ENCODE measurements at places on chromosomes 4 and X.

DNA sequence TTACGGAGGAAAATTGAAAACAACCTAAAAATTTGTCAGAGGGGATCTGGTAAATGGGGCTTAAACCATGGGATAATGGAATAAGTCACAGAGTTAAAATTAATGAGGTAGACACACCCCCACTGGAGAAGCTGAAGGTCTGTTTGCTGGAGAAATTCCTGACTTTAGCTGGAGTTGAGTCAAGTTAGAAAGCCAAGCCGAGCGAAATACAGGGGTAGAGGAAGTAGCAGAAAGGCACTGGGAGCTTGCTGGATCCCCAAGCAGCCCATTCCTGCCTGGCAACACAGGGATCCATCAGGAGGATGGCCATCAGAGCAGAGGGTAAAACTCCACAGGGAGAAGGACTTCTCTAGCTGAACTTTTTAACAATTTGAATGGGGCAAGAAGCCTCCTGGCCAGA is 163.8 kb downstream of the ATRX start:
- DNase-seq: no peak

DNA sequence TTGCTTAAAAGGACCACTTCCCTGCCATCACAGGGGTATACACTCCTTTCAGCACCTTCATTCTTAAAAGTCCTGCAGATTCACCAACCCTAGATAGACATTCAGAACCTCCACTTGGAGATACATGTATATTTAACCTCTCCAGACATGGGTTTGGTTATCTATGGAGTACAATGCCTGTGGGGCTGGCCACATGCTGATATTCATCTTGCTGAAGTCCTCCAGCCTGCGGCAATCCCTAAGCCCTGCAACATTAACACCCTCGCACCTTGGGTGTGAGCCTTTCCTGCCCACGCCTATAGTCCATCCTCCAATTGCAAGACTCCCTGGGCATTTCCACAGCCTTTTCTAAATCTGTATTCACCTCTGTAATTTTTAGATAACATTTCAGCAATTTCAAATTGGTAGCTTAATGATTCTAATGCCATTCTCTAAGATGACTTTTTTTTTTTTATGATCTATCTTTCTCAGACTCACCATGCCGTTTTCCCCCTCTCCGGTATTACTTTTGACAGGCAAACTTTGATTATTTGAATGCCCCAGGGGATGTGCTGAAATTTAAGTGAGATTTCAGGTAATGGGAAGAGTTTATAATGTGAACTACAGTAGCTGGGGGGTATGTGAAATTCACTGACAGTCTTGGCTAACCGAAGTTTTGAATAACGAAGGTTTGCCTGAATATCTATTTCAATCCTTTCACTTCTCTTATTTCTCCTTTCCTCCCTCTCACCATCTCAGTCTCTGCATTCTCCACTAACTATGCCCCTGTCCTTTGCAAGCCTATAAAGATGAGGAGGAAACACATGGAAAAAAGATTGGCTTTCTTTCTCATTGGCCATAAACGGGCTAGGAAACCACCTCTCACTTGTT is 24.1 kb downstream of the CCDC149 start:
- DNase-seq: no peak

DNA sequence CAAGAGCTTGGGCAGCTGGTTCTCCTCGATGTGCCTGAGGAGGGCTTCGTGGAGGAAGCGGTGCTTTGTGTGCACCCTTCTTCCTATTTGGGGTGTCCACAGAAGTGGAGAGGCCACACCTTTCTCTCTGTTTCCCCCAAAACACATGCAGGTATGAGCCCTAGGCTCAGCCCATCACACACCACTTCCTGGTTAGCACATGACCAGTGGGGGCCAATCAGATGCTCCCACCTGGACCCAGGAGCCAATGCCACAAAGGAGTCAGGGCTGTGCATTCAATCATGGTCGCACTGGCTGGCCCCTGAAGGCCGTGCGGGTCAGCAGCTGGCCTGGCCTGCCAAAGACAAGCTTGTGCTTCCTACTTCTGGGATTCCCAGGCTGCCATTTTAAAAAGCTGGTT is 51.4 kb downstream of the PPP2R2C start:
- no peak for DNase-seq

- DNase-seq: no peak
Observed at GRCh38 chr4:177159600-177159999, 150.1 kb upstream of the NEIL3 start.

DNA sequence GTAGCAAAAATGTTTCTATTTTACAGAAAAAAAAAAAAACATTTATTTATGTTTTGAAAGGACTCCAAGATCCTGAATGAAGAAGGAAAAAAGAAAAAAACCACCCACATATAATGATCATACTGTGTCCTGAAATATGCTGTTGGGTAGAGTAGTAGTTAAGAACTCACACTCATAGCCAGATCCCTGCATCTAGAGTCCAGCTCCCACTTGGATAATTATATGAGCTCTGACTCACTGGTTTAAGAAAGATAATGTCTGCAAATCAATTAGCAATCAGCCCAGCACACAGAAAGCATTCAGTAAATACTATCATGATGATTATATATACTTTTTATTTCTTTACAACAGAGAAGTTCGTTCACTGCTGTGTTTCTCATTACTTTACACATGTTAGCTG is 46.7 kb upstream of the MXRA5 start:
- no peak for DNase-seq

- DNase-seq: no peak
Observed at GRCh38 chr4:41820473-41820872, 71.9 kb upstream of the PHOX2B start.

- no peak for DNase-seq
Observed at GRCh38 chr4:68451246-68452211, 4.3 kb downstream of the TMPRSS11E start.

DNA sequence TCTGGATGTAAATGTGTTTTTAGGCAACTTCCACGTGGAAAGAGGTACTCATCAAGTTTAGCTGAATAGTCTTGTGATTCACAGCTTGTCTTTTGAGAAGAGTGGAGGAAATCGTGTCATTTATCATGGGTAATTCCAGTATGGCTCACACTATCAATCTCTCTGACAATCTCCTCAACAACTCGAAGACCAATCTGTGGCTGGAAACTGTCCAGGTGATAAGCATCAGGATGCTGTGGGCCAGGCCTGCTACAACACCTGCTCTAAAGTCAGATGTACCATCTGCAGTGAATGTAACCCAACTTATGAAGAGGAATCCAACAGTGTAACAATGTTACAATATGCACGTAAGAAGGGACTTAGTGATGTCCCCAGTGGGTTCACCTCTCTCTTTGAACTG is 132.1 kb upstream of the GK2 start:
- no peak for DNase-seq

DNA sequence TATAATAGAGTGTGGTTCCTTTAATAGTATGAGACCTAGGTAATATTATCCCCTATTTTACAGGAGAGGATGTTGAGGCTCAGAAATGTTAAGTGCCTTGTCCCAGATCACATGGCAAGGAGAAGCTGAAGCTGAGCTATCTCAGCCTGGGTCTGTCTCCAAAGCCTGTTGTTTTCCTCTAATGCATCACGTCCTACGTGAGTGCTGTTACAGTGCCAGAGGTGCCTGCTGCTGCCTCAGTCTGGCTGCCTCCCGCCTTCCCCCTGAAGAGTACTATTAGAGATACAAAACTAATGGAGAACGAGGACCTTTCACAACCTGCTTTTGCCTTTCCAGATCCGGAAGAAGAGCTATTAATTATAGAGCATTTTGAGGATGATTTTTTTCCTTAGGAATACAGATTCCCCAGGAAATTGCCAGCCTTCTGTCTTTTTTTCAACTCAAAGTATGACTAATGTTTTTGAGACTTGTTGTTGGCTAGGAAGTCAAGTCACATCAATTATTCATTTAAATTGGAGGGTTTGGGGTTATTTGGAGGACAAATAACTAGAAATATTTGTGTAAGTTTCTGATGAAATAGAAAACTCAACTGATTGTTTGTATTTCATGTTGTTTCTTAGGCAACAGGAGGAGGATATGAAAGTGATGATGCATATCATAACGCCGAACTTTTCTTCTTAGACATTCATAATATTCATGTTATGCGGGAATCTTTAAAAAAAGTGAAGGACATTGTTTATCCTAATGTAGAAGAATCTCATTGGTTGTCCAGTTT is 43.9 kb upstream of the MTMR1 start:
- no peak for DNase-seq

Data from activated CD8-positive, alpha-beta memory T cell treated with anti-CD3 and anti-CD28 coated beads for 4 hours (primary cell).